Frontal cortex (tissue), 4 donors: ENCODE measurements at places on chromosomes 5 and 9.
A peak's percentile ranks its signal among the peaks of the same experiment; 100 is the strongest.

GRCh38 chr9:105050296-105050695 is 122.3 kb upstream of the ABCA1 start:
- DNase-seq = no peak

- DNase-seq = no peak
Measured at GRCh38 chr9:6216002-6216401, 395 bp downstream of the IL33 start.

GRCh38 chr5:59005934-59006701 is 423.2 kb downstream of the RAB3C start:
- no peak for DNase-seq

DNA sequence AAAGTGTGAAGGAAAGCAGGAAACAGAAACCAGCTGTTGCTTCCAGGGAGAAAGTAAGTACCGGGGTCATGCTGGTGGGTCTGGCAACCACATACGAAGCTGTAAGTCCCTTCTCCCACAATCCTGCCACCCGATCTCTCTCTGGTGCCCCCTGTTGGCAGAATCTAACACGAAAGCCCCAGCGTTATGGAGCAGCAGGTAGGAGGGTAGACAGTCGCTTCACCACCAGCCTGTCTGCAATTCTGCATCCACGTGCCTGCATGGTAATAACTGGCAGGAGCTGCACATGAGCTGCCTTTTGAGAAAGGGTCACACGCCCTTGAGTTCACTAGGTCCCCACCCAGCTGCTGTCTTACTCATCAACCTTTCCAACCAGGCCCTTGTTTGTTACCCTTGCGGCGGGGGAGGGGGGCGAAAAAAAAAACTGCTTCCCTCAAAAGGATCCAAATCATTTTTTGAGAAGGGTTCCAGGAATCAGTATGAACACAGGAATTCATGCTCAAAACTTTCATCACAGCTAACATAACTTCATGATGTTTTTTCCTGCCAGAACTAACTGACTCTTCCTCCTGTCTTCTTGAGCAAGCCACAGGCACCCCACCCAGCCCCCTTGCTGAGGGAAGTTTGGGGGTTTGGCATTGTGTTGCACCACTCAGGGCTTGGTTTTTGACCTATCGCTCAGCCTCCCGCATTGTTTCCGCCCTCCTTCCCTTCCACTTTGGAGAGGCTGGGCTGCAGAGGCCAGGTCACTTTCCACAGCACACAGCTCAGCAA is 19.6 kb upstream of the TMEM252 start:
- no peak for DNase-seq

DNA sequence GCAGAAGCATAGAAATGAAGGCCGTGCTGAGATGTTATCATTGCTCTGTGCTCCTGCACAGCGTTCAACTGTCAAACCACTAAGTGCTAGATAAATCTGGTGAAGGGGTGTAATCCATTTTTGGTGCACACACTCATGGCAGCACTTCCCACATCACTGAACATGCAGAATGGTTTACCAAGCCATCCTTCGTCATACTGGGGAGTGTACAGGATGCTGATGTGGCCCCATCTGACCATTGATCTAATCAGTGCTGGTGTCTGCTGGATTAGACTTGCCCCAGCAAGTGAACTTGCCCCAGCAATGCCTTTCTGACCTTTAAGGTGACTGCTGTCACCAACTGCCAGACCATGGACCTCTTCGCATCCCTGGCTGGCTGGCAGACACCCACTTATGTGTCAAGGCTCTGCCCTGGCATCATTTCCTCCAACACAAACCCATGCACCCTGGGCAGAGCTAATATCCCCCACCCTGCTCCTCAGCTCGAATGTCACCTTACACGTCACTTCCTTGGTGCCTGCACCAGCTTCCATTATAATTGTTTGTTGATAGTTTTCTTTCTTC is 4.2 kb upstream of the SEMA4D start:
- no peak for DNase-seq

DNA sequence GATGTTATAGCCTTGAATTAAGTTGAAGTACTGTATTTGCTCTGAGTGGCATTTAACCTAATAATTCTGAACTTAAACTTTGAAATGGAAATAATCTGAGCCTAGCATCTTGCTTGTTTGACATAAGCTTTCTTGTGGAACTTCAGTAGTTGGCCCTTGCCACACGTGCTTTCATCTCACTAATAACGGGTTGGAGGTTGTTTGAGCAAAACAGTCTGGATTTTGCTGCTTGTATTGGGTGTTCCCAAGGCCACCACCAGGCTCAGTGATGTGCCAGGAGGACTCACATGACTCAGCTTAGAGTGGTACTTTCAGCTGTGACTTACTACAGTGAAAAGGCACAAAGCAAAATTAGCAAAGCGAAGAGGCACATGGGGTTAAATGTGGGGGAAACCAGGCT is 35.7 kb downstream of the SECISBP2 start:
- no peak for DNase-seq

DNA sequence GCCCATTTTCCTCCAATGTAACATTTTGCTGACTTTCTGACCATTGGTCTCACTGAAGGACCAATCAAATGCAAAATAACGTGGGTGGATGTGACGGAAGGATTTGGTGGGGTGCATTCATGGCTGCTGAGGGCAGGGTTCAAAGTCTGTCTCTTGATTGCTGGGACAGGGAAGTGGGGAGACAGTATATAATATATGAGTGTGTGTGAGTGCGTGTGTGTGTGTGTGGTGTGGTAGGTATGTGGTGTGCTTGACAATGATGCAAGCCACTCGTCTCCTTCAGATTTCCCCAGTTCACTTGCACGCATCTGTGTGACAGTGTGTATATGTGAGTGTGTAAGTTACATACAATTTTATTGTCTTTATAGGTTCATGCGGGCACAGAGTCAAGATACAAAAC is 477.3 kb downstream of the DIRAS2 start:
- no peak for DNase-seq

- no peak for DNase-seq
Measured at GRCh38 chr9:89993678-89994630, 389.1 kb downstream of the GADD45G start.

DNA sequence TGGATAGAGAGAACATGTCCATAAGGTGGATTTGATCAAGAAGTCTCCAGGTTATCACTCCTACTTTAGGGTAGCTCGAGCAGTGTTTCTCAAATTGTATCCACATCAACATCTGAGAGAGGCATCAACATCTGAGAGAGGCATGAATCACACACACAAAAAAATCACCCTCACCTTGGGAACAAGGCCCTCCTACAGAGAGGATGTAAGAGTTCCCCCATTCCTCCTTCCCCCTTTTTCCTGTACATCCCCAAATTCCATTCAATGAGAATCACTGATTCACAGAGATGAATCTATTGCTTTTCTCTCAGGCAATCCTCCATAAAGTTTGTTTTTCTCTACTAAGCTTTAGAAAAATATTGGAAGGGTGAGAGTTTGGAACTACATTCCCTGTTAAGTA is 233.4 kb upstream of the CDH6 start:
- DNase-seq = no peak

DNA sequence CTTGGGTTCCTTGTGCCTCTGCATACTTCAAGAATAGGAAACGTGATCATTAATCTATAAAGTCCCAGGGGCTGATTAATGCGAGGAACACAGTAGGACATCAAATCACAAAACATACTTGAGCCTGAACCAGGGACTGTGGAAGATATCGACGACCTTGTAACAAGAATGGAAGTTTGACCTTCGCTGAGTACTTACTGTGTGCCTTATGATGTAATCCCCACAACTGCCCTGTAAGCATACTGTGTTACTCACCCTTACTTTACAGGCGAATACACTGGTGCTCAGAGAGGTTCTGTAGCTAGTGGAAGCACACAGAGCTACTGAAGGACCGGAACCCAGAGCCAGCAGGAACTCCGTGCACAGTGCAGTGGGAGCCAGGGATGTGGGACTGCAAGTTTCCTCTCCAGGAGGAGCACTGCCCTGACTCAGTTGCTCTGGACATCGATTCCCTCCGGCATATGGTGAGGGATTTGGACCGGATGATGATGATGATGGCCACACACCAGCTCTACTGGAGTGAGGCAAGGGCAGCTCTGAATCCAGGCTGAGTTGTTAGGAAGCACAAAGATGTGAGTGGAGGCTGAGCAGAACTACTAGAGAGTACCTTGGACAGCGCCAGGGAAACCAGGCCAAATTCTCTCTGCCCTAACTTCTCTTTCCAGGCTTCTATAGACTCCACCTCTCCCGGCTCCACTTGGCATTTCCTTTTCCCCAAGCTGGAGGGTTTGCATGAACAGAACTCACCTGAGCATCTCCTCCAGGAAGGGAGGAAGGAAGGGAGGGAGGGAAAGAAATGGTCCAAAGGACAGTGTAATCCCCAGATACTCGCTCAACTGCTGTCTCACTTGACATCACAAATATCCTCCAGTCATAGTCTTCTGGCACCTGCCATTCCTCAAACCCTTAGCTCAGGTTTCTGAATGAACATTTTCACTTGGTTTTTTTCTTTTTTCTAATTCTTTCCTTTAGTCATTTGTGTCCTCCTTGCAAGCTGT is 1.5 kb upstream of the GABBR2 start:
- no peak for DNase-seq

- DNase-seq = peak; percentile 46
Measured at GRCh38 chr9:126844085-126844484, 16.4 kb upstream of the ZBTB34 start.

- DNase-seq = peak; percentile 11
Measured at GRCh38 chr5:54944364-54944763, 41.0 kb downstream of the ESM1 start.

- DNase-seq = no peak
Measured at GRCh38 chr9:27950382-27950781, 377.1 kb upstream of the C9orf72 start.

- DNase-seq = no peak
Measured at GRCh38 chr9:124197177-124198095, 60.3 kb upstream of the NEK6 start.

DNA sequence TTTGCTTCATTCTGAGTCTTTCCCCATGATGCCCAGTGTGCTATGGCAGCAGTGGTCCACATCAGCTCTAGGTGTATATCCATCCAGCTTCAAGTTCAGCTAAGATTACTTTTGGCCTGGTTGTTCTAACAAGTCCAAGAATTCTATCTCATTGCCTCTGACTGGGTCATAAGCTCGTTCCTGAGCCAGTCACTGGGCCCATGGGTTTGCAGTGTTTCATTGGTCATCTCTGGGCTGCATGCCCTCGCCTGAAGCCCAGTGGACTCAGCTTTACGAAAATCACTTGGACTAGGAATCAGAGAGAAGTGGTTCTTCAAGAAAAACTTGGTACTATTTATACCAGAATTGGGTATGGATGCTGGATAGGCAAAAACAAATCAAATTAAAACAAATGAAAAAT is 16.1 kb upstream of the ARHGAP26 start:
- no peak for DNase-seq

DNA sequence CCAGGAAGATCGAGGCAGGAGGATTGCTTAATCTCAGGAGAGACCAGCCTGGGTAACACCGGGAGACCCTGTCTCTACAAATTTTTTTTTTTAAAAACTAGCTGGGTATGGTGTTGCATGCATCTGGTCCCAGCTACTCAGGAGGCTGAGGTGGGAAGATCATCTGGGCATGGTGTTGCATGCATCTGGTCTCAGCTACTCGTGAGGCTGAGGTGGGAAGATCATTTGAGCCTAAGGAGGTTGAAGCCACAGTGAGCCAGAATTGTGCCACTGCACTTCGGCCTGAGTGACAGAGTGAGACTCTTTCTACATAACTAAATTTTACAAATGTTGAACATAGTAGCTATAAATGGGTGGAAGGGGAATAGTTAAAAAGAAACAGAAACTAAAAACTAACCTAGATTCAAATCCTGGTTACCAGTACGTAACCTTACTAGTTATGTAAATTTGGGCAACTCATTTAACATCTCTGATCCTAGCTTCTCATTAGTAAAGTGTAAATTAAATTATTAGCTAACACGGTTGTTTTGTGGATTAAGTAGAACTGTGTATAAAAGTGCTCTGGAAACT is 41.7 kb downstream of the TMEM161B start:
- DNase-seq = no peak

DNA sequence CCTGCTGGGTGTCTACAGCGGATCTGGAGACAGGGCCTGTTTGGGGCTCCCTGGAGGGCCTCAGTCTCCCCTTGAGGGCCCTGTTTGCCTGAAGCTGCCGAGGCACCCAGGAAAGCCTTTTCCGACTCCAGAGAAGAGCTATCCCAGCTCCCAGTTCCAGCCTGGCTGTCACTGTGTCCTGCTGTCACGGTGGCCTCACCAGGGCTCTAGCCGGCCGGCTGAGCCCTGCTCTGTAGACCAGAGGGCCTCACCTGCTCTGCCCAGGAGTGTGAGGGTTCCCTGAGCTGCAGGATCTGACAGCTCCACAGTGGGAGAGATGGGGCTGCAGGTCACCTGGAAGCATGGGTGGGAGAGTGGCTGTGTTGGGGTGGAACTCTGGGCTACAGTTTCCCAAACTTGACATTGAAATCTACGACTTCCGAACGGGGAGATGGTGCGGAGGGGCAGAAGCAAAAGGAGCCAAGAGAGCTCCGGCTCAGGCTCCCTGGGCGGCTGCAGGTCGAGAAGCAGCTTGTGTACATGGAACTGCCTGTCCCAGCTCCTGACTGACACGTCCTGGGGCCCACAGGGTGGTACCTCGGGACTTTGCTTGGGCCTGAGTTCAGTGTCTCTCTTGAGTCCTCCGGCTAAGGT is 94.9 kb downstream of the CACNA1B start:
- DNase-seq = no peak

GRCh38 chr5:4116834-4117233 is 521.2 kb downstream of the IRX1 start:
- DNase-seq = no peak

DNA sequence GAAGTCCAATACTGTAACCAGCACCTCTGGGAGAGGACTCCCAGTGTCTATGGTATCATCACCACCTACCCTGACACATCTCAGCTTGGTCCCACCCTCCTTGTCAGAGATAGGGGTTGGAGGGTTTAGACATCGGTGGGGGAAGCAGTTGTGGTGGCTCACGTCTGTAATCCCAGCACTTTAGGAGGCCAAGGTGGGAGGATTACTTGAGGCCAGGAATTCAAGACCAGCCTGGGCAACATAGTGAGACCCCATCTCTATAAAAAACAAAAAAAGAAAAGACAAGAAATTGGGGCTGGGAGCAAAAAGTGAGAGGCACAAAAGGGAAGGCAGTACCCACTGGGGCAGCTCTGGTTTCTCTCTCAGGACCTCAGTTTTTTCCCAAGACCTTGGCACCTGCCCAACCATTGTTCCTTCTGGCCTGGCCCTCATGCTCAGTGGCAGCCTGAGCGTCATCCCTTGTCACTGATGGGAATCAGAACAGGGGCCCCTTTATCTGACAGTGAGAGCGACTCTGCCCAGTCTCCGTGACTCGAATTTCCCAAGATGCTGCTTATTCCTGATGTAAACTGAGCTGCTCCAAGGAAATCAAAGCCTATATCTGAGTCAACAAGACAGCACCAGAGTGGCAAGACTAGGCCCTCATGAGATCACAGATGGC is 80.5 kb upstream of the HSPA9 start:
- DNase-seq = peak; percentile 61

GRCh38 chr9:87290241-87291052 is 207.2 kb upstream of the DAPK1 start:
- DNase-seq = no peak

DNA sequence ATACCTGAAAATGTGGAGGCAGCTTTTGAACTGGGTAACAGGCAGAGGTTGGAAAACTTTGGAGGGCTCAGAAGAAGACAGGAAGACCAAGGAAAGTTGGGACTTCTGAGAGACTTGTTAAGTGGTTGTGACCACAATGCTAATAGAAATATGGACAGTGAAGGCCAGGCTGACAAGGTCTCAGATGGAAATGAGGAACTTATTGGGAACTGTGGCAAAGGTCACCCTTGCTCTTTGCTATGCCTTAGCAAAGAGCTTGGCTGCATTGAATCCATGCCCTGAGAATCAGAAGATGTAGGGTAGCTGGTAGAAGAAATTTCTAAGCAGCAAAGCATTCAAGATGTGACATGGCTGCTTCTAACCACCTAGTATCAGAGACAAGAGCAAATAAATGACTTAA is 244.4 kb upstream of the ADRA1B start:
- no peak for DNase-seq
